Endothelial cell (in vitro differentiated cells): ENCODE measurements at places on chromosomes 11 and 22. TPM values are rescaled to one million over a fixed set of nuclear protein-coding genes. Genes with fewer than 3 reads are reported as not detected.

GRCh38 chr11:26779074-26779865 lies 57.4 kb upstream of the SLC5A12 start:
- no peaks in the 10 kb centered on the region for H3K36me3 ChIP-seq
- H3K4me1 ChIP-seq: no peaks in the 10 kb centered on the region
- peaks cover 2% of the 10 kb centered on the region for H3K27me3 ChIP-seq
- H3K27ac ChIP-seq: no peak overlapping the region

- H3K4me3 ChIP-seq: no peak overlapping the region
- H3K27me3 ChIP-seq: peaks cover 4% of the 10 kb centered on the region
- H3K36me3 ChIP-seq: no peaks in the 10 kb centered on the region
- H3K4me1 ChIP-seq: no peaks in the 10 kb centered on the region
- DNase-seq: no peak
These were observed 113.7 kb upstream of the NCAM1 start for GRCh38 chr11:112847568-112847967.

GRCh38 chr22:33788927-33789326 lies 131.3 kb downstream of the LARGE1 start:
- no peak overlapping the region for H3K4me3 ChIP-seq
- peaks cover 8% of the 10 kb centered on the region for H3K4me1 ChIP-seq
- H3K27me3 ChIP-seq: no peaks in the 10 kb centered on the region
- no peak overlapping the region for H3K27ac ChIP-seq

DNA sequence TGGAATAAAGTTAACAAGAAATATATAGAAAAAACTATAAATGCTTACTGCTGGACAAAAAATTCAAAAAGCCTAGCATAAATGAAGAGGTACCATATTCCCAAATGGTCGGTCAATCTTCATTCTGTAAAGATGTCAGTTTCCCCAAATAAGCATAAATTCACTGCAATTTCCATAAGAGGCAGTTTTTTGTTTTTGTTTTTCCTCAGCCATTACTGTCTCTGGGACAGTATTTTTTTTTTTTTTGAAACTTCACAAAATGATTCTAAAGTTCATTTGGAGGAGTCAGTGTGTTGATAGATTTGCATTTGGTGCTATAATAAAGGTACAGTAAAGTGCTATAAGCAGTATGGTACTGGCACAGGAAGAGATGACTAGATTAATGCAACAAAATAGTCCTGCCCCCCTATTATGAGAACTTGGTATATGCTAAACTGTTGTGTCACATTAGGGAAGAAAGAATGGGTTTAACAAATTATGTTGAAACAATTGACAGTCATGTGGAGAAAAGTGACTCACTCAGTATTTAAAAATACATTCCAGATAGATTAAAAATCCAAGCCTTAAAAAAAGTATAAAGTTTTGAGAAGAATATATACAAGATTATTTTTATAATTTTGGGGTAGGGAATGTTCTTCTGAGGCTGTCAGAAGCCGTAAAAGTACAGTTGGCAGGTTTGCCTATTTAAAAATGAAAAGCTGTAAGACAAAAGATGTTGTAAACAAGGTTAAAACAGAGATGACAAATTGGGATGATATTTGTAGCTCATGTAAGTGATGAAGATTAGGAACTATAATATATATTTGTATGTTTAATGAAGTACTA lies 2.6 kb upstream of the FTH1 start:
- no peak overlapping the region for H3K4me3 ChIP-seq
- H3K27ac ChIP-seq: no peak overlapping the region
- DNase-seq: no peak
- peaks cover 7% of the 10 kb centered on the region for H3K36me3 ChIP-seq

DNA sequence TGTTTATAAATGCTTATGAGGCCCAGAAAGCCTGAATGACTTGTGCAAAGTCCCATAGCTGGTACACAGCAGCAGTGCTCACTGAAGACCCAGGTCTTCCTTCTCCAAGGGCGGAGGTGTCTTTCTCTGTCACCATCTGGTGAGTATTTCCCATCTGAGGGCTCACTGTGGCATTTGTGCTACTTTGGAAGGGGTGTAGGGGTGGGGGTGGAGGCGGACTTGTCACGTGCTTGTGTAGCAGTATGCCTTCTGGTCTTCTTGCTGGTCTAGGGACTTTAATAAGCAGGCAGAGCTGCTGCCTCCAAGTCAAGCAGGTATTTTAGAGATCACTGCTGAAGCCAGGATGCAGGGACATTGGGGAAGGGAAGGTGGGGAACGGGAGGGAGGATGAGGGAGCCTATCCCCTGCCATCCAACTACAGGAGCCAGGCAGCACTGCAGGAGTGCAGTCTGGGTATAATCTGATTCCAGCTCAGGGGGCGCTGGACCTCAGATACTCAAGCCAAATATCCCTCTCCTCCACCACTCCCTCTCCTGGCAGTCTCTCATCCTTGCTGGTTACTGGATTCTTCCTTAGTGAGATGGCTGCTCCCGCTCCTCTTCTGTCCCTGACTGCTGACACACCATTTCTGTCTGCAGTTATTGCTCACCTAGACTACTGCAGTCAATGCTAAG lies 3.4 kb downstream of the ABCC8 start:
- H3K27ac ChIP-seq: no peak overlapping the region
- peak; percentile 66 for DNase-seq
- no peaks in the 10 kb centered on the region for H3K36me3 ChIP-seq
- peaks cover 28% of the 10 kb centered on the region for H3K27me3 ChIP-seq
- H3K4me1 ChIP-seq: peaks cover 3% of the 10 kb centered on the region

GRCh38 chr11:69981119-69981784 lies 96.9 kb upstream of the ANO1 start:
- H3K4me3 ChIP-seq: no peak overlapping the region
- no peaks in the 10 kb centered on the region for H3K36me3 ChIP-seq
- H3K27ac ChIP-seq: no peak overlapping the region

DNA sequence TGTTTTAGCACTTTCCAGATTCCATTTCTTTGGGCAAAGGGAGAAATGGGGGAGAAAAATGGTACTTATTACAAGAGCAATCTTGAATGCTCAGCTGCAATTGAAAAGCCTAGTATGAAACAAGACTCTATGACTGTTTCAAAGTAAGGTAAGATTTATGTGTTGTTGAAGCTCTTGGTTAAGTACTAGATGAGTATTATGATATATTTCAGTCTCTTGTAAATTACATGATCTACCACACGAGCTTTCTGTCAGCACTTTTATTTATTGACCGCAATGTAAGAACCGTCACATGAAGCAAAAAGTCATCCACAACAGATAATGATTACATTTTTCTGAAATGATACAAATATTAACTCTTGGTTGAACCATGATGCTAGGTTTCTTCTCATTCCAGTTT lies 906.7 kb upstream of the CHORDC1 start:
- peaks cover 2% of the 10 kb centered on the region for H3K27me3 ChIP-seq
- H3K36me3 ChIP-seq: no peaks in the 10 kb centered on the region
- no peak overlapping the region for H3K4me3 ChIP-seq
- no peak for DNase-seq

DNA sequence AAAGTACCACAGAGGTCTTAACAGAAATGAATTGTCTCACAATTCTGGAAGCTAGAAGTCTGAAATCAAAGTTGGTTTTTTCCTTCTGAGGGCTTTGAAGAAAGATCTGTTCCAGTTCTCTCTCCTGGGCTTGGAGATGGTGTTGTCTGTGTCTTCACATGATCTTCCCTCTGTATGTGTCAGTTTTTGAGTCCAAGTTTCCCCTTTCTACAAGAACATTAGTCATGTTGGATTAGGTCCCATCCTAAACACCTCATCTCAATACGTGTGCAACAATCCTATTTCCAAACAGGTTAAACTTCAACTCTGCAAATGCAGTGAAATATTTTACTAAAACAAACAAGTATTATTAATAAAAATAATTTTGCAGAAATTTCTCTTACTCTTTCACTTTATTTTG lies 3.1 kb upstream of the PTS start:
- H3K4me3 ChIP-seq: no peak overlapping the region
- H3K36me3 ChIP-seq: peaks cover 4% of the 10 kb centered on the region
- H3K27me3 ChIP-seq: peaks cover 3% of the 10 kb centered on the region
- H3K4me1 ChIP-seq: peaks cover 20% of the 10 kb centered on the region
- DNase-seq: no peak

GRCh38 chr11:108933630-108934029 lies 268.8 kb downstream of the DDX10 start:
- H3K27me3 ChIP-seq: peaks cover 4% of the 10 kb centered on the region
- H3K4me3 ChIP-seq: no peak overlapping the region
- H3K4me1 ChIP-seq: peaks cover 6% of the 10 kb centered on the region
- DNase-seq: no peak

- H3K27ac ChIP-seq: no peak overlapping the region
- H3K4me1 ChIP-seq: no peaks in the 10 kb centered on the region
- H3K36me3 ChIP-seq: no peaks in the 10 kb centered on the region
- no peak overlapping the region for H3K4me3 ChIP-seq
- H3K27me3 ChIP-seq: peaks cover 2% of the 10 kb centered on the region
These were observed 52.6 kb downstream of the MUC15 start for GRCh38 chr11:26519469-26519868.

- H3K4me1 ChIP-seq: no peaks in the 10 kb centered on the region
- peaks cover 18% of the 10 kb centered on the region for H3K36me3 ChIP-seq
- no peaks in the 10 kb centered on the region for H3K27me3 ChIP-seq
- no peak for DNase-seq
- no peak overlapping the region for H3K27ac ChIP-seq
These were observed 64.6 kb downstream of the MORC2 start for GRCh38 chr22:30903876-30904460.

GRCh38 chr22:50316114-50317065 lies 8.9 kb upstream of the PLXNB2 start:
- no peaks in the 10 kb centered on the region for H3K36me3 ChIP-seq
- H3K27ac ChIP-seq: no peak overlapping the region
- H3K4me1 ChIP-seq: no peaks in the 10 kb centered on the region
- peak; percentile 5 for DNase-seq
- H3K27me3 ChIP-seq: no peaks in the 10 kb centered on the region

GRCh38 chr11:83162377-83162776 lies 5.4 kb downstream of the PCF11 start:
- H3K27ac ChIP-seq: no peak overlapping the region
- no peak overlapping the region for H3K4me3 ChIP-seq
- H3K4me1 ChIP-seq: peaks cover 27% of the 10 kb centered on the region
- H3K27me3 ChIP-seq: peaks cover 11% of the 10 kb centered on the region
- no peak for DNase-seq

IGLL5 gene
- total RNA-seq: not detected

KRTAP5-9 gene
- total RNA-seq: 0.80 TPM

CABP4 gene
- total RNA-seq: not detected

CECR2 gene
- total RNA-seq: 65.3 TPM

MEI1 gene
- total RNA-seq: 0.38 TPM

MRGPRE gene
- total RNA-seq: not detected

XNDC1N gene
- 3.5 TPM for total RNA-seq
